GM04503 (cell line): ENCODE measurements at places on chromosomes 4 and X.

DNA sequence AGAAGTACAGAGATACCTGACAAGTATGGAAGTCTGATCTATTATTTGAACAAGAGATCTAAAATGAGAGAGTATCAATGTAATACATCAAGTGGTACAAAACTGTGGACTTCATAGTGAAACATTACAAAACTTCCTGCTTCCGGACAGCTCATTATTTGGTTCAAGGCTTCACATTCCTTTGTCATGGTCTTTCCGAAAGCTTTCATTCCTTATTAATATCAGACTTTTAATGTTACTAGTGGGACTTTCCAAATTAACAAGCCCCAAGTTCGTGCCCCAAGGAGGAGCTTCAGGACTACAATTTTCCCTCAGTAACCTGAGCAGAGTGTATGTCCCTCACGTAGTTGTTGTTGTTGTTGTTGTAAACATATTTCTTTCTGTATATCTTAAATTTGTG lies 1.2 kb downstream of the CHIC2 start:
- DNase-seq = no peak

DNA sequence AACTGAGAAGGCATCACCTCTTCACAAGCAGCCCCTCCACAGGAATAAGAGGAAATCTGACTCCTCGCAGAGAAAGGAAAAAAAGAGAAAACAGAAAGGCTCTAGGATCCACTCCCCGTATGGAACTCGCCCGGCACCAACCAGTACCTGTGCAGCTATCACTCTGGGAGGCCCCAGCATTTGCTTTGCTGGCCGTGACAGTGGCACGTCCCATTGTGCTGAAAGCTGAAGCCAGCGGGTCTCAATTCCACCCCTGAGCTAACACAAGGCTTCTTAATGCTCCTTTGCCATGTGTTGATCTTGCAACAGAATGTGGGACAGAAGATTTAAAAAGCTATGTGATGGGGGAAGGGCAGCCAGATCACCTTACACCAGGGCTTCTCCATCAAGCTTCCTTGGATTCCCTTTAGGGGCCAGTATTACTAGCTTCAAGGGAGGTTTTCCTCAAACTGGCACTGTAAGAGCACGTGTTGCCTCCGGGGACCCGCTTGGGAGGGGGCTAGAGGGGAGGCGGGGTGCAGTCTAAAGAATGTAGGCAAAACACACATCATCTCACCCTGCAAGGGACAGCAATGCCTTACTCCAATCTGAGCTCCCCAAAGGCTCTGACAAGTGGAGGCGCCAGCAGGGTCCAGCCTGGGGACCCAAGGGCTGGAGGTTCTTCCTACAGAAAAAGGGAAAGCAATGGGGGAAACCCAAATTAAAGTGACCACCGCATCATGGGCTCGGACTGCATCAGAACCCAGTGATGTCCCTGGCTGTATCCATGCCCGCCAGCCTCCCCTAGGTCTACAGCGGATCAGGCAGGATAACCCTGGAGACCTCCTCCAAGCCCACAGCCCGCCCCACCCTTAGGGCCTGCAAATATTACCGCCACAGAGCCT lies 1.2 kb downstream of the USP46 start:
- DNase-seq = no peak

DNA sequence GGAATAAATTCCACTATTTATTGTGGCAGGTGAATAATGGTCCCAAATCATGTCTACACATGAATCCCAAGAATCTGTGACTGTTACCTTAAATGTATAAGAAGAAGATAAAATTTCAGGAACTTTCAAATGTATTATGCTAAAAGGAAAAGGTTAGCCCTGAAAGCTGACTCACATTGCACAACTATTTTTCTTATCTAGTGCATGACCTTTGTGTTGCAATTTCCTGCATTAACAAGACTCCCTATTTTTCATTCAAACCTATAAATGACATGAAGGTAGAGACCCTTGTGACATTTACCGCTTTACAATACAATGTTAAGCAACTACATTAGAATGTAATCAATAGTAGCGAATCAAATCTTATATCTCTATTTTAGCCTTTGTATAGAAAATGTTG lies 36.7 kb downstream of the UBQLN2 start:
- DNase-seq = no peak

- DNase-seq = peak; percentile 16
These were observed 151.3 kb downstream of the RTL9 start for GRCh38 chrX:110509755-110510532.

DNA sequence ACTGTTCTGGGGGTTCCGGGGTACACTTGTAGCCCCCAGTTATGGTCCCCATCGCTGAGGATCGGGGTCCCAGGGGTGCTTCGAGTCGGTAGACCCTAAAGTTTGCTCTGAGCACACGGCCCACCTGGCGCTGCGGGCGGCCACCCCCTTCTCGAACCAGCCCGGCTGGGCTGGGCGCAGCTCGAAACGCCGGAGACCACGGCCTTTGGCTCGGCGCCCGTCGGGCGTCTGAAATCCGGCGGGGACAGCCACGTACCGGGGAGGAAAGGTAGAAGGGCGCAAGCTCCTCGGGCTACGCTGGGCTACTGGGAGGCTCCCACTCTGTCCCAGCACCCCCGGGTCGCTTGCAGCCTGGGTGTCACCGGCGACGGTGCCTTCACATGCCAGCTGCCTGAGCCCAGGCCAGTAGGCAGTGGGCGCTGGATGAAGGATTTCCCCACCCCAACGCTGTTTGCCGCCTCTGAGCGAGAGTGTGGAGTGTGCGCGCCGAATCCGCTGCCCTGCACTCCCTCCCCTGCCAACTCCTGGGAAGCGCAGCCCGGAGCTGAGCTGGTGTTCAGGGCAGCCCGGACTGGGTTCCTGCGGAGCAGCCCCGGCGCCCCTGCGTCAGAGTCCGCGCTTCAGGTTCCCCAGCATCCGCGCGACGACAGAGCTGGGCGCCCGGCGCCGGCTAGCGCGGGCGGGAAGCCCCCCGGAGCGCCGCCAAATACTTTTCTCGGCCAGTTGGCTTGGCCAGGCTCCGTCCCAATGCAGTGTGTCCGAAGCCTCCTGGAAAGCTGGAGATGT lies 637 bp downstream of the MAMLD1 start:
- DNase-seq = no peak
